ENCODE measurements at places on chromosomes 12 and 14.

DNA sequence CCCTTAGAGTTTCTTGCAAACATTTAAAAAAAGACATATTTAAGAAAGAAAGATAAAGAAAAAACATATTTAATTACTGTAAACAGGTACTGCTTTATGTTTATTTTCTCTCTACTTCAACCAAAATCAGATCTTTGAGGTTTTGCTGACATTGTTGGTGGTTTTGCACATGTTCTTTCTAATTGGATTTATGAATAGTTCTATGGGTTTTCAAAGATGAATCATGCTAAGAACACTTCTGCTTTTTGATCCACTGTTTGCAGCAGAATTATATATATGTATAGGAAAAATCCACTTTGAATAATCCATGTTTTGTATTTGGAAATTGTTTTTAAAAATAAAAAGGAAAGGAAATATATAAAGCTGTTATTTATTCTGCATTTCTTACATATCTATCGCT is 78.4 kb downstream of the FRMD6 start:
- DNase-seq: no peak

DNA sequence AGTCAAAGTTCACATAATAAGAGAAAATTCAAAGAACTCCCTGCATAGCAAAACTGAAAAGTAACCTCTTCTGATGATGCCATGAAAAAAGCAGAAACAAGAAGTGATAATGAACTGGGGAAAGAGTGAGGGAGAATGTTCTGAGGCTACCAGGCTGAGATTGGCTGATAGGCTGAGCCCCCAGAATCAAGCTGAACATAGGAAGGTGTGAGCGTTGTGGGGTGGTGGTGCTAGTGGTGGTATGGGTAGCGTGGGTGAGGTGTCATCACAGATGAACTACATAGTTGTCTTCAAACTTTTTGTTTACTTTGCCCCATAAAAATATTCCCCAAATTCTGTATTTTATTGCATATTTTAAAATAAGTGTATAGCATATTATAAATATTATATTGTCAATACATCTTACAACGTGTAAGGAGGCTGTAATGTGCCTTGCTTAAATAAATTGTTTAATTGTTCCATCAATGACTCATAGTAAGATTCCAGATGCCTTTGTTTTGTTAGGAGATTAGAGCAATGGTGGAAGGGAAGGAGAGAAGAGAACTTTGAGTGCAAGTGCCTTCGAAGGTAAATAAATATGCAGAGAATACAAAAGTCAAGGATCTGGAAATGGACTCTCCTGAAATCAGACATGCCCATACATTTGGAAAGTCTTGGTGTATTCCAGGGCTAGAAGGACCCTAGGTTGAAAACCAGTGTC is 15.8 kb upstream of the CFAP54 start:
- DNase-seq: no peak

GRCh38 chr14:36424478-36425102 is 95.4 kb downstream of the NKX2-1 start:
- no peak for DNase-seq

DNA sequence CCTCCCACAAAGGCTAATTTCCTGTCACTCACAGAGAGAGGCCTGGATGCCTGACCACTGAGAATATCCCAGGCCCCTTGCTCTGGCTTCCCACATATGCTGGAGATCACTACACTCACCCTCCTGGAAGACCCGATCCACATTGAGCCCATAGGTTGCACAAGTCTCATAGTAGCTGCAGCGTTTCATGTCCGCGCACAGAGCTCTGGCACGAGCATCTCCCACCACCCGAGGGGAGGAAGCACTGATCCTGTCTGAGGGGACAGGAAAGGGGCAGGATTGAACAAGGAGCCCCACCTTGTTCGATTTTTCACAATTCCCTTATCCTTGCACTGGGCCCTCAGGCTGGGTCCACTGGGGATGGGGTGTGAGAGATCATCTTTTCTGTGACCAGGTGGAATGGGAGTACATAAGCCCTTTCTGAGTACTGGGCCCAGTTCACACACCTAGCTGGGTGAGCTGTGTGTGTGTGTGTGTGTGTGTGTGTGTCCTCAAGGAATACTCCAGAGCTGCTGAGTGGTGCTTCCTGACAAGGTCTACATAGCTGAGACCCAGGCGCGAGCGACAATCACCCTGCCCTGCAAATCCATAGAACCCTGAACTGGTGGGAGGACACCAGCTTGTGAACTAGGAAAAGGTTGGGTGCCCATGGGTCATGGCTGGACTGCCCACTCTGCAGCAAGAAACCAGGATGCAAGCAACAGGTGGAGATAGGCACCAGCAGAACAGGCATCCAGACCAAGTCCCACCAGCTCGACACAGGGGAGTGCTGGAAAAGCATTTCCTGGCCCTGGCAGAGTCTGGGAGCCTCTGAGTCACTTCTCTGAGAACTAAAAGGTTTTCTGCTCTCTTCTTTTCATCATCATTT is 5.6 kb downstream of the AGAP2 start:
- no peak for DNase-seq

- no peak for DNase-seq
Measured at GRCh38 chr14:67192366-67192765, 3.1 kb downstream of the GARIN2 start.

Data from activated T-cell treated with anti-CD3 and anti-CD28 coated beads for 48 hours (primary cell).